ENCODE measurements at places on chromosomes 3 and 15.

DNA sequence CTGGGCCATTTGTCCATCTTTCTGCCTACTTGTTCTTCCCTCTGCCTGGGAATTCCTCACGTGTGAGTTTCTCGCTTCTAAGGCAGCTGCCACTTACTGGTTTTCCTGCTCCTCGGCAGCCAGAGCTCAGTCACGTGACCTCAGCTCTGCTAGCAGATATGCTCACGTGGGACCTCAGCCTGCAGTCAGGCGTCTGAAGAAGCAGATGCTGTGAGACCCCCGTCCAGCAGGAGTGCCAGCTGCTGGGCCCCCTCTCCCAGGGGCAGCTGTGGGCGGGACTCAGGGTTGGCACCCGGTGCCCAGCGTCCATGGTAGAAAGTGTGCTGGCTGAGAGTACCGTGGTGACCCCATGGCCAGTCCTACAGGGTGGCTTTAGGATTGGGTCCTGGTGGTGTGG, 161.3 kb upstream of the TLE3 start:
- peak; percentile 23 for DNase-seq

DNA sequence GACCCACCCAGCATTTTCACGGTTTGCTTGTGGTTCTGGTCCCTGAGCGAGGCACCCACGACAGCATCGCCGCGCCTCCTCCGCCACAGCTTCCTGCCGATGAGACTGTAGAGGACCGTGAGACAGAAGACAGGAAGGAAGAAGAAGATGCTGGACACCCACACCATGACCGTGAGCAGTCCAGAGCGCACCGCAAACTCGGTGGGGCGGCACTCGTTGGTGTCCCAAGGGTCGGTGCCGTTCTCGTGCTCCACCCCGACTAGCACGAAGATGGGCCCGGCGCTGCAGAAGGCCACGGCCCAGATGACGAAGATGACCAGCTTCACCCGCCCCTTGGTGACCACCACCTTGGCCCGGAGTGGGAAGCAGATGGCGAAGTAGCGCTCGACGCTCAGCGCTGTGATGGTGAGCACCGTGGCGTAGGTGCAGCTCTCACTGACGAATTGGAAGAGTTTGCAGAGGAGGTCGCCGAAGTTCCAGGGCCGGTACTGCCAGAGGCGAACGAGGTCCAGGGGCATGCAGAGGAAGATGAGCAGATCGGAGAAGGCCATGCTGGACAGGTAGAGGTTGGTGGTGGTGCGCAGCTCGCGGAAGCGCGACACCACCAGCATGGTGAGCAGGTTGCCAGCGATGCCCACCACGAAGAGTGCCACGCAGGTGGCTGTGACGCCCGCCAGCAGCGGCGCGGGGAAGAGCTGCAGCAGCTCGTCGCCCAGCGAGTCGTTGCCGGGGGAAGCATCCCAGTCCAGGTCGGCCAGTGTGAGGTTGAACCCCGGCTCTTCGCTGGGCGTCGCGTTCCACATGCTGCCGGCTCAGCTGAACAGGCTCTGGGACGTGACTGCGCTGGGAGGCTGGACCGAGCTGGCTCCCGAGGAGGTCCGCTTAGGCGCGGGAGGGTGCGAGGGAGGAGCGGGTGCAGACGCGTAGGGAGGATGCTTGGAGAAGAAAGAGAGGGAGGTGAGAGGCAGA, at the start of gene GHSR:
GHSR (minus strand) TSS at position 846 of the 969 bp plus-strand sequence; CDS start at position 803, 43 bp downstream.
- DNase-seq: no peak

GRCh38 chr3:4828279-4829030, 150.8 kb upstream of the BHLHE40 start:
- DNase-seq: no peak

GRCh38 chr3:105832644-105833043, 36.2 kb downstream of the CBLB start:
- DNase-seq: no peak

DNA sequence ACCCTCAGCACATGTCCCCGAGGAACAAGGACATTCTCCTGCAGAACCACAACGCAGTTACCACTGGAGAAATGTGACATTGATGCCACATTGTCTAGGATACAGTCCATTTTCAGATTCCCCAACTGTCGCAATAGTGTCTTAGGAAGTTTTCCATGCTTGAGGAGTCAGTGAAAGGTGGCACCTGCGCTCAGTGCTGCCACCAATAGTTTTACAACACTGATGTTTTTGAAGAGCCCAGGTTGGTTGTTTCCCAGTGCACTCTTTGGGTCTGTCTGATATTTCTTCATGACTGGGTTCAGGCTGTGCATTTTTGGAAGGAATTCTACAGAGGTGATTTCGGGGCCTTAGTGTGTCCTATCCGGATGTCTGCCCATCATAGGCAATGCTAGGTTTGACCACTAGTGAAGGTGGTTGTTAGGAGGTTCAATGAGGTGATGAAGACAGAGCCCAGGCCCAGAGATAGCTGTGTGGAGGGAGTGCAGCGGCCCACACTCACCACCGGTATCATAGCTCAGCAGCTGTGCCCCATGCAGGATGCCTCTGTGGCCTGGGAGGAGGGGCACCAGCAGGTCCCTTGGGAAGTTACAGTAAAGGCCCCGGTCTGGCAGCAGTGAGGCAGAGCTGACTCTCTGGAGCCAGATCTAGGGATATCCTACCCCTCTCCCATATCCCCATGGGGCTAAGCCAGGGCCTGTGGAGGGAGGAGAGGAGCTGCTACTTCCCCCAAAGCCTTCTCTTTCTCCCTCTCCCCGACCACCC, 96.6 kb downstream of the DNAJB8 start:
- no peak for DNase-seq

GRCh38 chr3:53555068-53555588, 60.7 kb downstream of the CACNA1D start:
- no peak for DNase-seq

- no peak for DNase-seq
Measured at GRCh38 chr3:54067055-54067698, 55.2 kb upstream of the CACNA2D3 start.

GRCh38 chr3:70040386-70040785, 40.9 kb downstream of the SAMMSON start:
- DNase-seq: no peak

- DNase-seq: no peak
Measured at GRCh38 chr3:4571690-4572334, 78.7 kb downstream of the ITPR1 start.

DNA sequence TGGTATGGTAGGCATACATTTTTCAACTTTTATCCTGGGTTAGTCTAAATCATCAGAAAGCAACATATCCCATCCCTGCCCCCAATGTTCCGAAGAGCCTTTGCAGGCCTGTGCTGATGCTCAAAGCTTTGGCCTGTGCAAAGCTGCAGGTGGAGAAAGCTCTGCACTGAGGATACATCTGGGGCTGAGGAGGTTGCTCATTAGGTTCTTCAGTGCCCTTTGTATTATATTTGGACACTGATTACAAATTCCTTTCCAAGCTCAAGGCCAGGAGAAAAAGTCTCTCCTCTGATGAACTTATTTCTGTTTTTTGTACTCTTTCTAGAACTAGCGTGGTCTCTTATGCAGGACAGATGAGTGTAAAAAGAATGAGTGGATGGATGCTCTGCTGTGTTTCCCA, 325.5 kb upstream of the LRRFIP2 start:
- DNase-seq: no peak

DNA sequence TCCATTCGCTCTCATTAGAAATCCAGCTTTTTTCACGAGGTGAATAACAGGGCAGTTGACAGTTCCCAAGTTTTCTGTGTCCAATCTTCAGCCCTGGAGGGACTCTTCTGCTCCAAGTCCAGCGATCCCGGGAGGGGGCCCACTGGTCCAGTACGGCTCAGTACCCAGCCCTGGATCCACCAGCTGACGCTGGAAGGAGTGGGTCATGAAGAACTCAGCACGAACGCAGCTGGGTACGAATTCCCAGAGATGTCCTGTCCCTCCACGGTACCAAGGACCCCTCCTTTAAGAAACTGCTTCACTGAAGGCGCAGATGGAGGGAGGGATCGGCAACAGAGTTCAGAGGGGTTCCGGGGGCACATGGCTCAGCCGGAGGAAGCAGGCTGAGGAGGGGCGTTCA, 16.5 kb upstream of the CLK3 start:
- no peak for DNase-seq

DNA sequence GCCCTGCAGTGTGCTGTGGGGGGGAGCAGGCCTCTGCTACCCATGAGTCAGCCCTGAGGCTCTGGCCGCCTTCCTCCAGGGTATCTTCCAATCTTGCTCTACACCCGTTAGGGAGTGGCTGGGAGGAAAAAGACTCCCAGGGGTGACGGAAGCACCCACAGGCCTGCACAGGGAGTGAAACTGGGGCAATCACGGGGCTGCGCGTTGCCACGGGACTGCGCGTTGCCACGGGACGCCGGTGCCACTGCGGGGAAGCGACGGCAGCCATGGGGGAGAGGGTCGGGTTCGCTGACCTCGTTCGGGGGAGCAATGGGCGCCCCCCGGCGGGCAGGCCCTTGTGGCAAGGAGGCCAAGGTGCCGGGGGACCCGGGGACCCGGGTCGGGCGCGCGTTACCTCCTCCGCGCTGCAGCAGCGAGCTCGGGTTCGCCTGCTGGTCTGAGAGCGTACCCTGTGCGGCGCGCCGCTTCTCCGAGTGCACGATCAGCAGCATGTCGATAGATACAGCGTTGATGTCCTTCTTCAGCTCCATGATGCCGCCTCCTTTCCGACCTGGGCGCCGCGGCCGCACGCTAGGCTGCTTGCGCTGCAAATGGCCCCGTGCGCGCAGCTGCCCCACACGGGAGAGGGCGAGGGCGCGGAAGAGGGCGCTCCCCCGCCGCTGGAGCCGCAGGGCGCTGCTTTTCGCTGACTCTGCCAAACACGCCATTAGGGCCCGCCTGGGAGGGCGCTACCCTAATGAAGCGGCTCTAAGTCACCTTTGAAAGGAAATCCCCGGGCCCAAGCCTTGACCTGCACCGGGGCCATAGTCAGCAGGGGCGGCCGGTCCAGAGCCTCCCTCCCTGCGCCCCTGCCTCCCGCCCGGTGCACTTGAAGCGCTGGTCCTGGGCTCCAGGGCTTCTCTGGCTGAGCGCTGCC, at the start of gene KY:
KY (minus strand) TSS at position 592 of the 916 bp plus-strand sequence; CDS start at position 530, 62 bp downstream.
- no peak for DNase-seq

DNA sequence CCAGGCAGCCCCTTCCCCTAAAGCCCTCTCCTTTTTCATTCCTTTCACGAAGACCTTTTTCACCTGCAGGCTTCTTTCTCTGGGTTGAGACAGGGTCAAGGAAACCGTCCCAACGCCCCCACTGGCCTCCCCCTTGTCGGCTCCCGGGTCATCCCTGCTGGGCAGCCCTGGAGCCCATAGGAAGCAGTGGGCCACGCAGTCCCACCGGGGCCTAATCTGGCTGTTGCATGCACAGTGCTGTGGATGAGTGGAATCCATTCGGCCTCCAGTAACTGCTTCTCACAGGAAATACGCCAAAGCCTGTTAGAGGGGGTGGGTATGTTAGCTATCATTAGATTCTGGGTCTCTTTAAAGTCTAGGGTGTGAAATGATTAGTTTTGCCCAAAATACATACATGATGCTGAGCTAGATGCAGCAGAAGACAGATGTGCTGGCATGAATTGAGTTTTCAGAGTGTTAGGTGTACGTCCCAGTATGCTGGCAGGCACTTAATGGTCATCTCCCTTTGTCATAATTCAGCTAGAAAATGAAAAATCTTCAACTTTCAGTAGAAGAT, 16.6 kb downstream of the LYSMD4 start:
- no peak for DNase-seq

DNA sequence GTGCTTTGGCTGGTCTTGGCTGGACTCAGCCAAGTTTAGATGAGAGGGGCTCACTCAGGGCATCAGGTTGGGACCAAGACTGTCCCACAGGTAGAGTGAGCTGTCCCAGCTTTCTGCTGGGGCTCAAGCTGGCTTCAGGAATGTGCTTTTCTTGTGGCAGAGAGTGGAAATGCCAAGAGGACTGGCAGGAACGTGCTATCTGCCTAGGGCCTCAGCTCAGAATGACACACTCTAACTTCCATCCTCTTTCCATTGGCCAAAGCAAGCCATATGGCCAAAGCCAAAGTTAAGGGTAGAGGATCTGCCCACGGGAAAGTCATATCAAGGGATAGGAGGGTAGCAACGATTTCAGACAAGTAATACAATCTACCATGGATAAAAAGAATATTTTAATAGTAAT, 178.8 kb downstream of the ABHD5 start:
- DNase-seq: no peak

GRCh38 chr3:51977446-51978142, 2.7 kb downstream of the ABHD14A start:
- no peak for DNase-seq

GRCh38 chr15:88707771-88708654, 69.2 kb downstream of the ISG20 start:
- DNase-seq: no peak

DNA sequence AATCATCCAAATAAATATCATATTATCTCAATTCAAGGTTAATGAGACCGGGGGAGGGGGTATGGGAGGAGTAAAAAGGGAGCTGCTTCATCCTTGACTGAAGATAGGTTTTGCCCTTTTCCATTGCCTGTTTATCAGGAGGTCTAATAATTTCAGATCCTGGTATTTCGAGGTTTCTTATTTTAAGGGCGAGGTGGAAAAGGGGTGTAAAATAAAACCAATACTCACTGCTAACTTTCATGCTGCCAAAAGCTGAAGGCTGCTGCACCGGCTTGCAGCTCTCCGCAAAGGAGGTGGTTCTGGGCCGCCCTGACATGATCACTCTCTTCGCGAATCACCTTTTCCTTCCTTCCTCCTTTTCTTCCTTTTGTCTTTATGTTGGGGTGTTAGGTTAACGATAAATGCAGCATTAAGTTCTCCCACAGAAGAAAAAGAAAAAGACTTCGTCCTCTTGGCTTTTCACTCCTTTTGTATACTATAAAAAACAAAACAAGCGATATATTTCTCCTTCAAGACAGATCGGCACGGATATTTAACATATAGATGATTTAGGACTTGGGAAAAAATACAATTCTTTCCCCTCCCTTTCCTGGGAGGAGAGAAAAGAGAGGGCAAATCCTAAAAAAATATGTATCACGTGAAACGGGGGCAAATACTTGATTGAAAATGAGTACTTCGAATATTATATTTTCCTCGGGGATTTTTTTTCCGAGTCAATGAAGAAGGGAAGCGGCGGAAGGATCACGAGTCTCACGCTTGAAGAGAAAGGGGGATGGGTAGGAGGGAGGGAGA, 932 bp downstream of the GSK3B start:
- DNase-seq: no peak

DNA sequence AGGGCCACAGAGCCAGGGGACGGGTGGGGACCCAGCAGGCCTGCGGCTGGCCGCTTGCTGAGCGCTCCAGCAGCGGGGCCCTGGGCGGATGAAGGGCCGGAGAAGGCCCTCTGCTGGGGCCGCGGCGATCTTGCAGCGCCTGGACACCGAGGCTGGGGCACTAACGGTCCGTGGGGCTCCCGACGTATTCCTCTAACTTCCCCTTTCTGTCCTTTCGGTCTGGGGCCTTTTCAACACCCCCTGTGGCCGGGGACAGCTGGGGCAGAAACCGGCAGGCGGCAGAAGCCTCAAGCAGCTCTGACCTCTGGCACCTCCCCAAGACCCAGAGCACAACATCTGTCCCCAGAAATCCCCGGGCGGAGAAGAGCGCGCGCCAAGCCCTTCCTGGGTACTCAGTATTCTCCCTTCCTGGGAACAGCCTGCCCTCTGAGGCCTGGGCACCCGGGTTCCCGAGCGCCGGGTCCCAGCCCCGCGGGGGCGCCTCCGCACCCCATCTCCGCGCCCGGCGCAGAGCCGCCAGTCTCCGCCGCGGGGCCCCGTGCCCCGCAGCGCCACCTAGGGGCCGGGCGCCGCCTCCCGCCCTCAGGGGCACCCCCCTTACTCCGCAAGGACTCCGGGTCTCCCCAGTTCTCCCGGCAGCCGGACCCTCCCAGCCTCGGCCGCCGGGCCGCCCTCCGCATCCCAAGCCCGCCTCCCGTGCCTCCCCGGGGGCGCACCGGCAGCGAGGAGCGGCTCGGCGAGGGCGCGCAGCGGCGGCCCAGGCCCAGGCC, 582 bp upstream of the SLCO3A1 start:
- DNase-seq: peak; percentile 57
